Stimulated activated CD8-positive, alpha-beta memory T cell treated with anti-CD3 and anti-CD28 coated beads, Interleukin-12 subunit alpha, Interleukin-12 subunit beta, amount 100 ng/mL, for 1 hour (primary cell): ENCODE measurements at places on chromosomes 3 and 15.

DNA sequence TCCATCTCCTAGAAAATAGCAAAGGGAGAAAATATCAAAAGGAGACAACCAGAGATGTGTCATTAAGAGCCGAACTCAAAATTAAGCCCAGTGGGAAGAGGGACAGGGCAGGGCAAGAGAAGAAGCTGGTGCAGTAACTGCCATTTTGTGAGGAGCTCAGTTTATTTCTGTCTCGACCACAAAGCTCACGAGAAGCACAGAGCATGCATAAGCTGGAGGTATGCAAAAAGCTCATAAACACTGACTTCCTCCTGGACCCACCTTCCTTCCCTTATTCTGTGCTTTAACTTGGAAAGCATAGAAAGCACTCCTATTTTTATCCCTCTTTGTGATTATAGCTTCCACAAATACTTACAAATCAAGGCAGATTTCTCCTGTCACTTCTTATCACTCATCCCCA lies 81.3 kb downstream of the DGKG start:
- no peak for DNase-seq

DNA sequence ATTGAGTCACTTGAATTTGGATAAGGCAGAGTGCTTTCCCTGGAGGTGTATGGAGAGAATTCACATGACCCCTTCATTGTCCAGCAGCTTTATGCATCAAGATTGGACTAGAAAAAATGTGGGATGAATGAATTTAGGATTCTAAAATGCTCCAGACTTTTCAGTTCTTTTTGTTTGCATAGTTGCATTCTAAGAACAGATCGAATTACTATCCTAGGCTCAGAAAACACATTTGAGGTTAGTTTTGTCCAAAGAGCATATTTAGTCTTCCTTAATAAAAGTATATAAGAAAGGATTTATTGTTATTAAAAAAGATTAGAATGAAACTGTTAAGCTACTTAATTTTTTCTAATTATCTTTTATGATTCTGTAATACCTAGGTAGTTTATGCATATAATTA lies 127.4 kb downstream of the UBE2E2 start:
- DNase-seq = no peak

GRCh38 chr15:98855067-98855814 lies 152.4 kb downstream of the PGPEP1L start:
- no peak for DNase-seq

DNA sequence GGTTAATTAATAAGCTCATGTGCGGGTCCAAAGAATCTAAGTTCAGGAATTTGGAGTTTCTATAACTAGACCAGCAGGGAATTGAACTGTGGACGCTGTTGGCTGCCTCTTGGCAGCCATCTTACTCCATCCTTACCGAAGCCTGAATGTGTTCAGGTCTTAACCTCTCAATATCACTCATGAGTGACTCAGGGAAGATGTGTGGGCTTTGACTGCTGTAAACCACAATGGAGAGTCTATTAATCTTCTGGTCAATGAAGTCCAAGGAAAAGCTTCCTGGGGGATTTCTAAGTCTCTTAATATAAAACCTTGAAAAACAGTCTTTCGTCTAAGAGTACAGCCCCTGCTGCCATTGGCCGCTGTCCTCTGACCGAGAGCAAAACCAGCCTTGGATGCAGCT lies 46.7 kb upstream of the OXTR start:
- DNase-seq = no peak

DNA sequence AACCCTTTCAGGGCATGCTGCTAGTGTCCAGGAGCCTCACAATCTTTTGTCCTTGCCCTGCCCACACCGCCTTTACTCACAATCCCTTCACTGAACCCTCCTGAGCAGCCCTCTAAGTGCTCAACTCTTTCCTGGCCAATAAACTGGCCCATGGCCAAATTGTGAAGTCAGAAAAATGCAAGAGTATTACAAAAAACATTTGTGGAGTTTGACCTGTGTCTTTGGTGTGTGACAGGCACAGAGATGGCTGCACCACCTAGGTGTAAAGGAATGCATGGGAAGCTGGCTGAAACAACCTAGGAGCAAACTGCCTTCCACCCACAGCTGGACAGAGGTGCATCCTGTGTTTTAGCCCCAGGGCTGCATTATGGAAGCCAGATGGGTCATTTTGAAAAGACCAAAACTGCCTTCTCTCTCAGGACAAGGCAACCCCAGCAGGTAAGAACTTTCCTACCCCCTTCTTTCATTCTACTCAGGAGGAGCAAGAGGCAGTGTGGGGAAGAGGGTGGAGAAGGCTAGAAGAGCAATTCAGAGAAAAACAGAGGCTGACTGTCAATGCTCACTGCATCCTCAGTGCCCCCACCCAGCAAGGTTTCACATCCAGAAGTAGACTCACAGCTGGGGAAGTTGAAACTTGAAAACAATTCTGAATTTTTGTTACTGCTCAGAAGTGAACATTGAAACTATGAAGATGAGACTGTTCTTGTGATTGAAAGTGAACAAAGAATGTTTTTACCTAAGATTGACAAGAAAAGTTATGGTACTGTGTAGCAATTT lies 78.6 kb downstream of the TRIM42 start:
- no peak for DNase-seq

GRCh38 chr3:40200692-40201316 lies 108.7 kb upstream of the EIF1B start:
- no peak for DNase-seq

DNA sequence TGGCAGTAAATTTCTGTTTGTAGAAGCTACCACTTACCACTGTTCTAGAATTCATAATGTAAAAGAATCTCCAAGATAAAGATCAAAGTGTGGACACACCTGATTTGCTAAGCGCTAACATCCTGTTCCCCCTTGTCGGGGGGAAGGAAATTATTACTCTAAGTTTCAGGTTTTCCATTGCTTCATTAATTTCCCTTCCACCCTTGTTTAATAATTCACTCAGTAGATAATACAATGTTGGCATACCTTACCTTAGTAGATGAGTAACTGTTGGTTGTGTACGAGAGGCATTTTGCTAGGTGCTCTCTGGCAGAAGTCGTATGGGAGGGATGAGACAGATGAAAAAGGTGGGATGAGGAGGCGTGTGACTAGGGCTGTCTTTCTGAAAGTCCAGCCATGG lies 641.2 kb upstream of the ARRDC4 start:
- DNase-seq = no peak

- DNase-seq = no peak
Observed at GRCh38 chr15:101115786-101116680, 135.8 kb downstream of the CHSY1 start.

DNA sequence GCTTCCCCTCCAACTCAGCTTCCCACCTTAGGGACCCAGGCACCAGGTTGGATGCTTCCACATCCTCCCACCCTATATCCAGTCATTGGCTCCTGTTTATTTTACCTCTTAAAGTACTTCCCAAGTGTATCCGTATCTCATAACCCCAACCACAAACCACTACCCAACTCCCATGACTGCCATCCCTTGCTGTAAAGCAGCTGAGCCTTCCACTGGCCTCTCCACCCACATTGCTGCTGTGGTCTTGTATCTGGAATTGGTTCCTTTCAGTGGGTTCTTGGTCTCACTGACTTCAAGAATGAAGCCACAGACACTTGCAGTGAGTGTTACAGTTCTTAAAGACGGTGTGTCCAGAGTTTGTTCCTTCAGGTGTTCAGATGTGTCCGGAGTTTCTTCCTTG lies 79.8 kb upstream of the HRH1 start:
- DNase-seq = no peak

GRCh38 chr3:63095-63765 lies 133.3 kb upstream of the CHL1 start:
- no peak for DNase-seq

- DNase-seq = no peak
Observed at GRCh38 chr15:68821190-68821840, 620 bp upstream of the ANP32A start.

DNA sequence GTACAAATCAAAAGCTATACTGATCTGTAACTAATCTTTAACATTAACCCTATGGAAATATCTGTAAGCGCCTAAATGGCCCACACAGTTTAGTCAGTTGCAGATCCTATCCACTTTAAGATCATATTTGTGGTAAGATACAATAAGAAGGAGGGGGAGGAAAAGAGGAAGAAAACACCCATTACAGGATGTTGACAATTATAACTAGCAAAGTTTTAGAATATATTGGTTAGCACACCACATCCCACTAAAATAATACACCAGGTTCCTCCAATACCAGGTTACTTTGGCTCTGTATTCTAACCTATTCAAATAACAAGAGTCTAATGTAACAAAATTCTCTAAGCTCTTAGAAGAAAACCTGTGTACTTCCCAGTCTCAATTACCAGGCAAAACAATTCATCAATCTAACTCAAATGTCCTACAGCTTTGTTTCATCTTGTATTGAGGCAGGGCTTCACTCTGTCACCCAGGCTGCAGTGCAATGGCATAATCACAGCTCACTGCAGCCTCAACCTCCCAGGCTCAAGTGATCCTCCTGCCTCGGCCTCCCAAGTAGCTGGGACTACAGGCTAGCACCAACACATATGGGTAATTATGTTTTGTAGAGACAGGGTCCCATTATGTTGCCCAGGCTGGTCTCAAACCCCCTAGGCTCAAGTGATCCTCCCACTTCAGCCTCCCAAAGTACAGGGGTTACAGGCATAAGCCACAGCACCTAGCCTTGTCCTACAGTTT lies 4.2 kb downstream of the SLC4A7 start:
- no peak for DNase-seq

DNA sequence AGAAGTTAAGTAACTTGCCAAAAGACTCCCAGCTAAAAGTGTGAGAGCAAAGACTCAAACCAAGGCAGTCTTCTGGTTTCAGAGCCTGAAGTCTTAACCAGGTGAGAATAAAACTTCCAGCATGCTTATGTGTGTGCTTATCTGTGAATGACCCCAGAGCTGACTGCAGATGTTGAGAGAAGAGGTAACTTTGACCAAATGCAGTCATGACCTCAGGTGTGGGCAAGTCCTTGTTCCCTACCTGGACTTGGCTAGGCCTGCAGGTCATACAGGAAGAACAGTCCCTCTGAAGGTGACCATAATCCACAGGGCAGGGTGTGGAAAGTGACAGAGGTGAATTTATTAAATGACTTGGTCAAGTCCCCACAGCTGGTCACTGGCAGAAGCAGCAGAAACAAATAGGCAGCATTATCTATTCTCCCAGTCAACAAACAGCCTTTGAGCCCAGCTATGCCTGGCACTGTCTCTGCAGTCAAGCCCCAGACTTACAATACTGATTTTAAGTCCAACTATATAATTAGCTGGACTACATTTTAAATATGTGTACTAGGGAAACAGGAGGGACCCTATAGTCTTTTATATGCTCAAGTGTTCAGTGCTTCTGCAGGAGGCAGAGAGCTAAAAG lies 3.0 kb upstream of the CPEB1 start:
- DNase-seq = no peak

DNA sequence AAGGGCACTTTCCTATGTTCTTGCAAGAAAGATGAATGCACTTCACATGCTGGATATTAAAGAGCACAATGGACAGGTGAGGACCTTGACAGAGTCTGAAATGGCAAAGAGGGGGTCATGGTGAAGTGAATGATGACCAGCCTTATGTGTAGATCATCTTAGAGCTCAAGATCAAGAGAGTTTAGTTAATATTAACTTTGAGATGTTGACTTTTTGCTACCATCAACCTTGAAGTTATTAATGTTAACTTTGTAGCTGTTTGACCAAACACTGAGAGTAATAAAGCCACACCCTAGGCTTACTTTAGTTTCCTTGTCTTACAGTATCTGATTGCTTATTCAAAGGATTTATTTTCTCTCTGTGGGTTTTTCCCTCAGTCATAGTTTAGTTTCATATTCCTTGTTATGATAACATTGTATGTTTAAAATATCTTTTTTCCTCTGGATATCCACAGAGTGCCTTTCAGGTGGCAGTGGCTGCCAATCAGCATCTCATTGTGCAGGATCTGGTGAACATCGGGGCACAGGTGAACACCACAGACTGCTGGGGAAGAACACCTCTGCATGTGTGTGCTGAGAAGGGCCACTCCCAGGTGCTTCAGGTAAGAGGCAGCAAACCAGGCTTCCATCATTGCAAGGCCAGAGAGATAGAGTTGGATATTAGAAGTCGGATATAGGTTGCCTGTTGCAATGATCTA lies 5.4 kb downstream of the NFKBIZ start:
- DNase-seq = no peak

DNA sequence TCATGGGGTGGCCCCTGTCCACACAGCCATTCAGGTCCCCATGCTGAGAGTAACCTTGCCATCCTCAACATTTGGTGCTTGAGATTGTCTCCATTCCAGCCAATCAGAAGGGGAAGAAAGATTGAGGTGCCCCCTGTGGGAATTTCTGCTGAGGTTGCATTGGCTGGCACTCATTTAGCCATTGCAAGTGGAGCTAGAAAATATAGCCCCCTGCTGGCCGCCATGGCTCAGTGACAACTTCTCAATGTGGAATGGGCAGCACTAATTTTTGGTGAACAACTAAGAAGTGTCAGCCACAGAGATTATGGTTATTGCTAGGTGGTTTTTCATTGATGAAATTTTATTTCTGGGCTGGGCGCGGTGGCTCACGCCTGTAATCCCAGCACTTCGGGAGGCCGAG lies 22.0 kb downstream of the COL6A6 start:
- peak; percentile 1 for DNase-seq

DNA sequence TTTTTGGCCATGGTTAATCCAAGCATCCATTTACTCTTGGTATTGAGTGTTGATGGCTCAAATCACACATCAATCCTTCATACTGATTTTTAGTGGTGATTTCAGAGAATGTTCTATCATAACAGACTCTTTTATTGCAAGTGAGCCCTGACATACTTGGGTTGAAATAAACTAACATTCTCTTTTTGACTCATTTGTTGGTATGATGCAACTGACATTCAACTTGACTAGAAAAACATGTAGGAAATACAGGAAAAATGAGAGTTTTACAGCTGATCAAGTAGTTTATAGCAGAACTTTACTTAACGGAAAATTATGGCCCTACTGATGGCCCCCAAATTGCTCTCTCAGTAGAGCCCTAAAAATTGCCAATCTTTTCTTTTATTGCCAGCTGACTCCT lies 173.9 kb upstream of the CD96 start:
- DNase-seq = no peak

DNA sequence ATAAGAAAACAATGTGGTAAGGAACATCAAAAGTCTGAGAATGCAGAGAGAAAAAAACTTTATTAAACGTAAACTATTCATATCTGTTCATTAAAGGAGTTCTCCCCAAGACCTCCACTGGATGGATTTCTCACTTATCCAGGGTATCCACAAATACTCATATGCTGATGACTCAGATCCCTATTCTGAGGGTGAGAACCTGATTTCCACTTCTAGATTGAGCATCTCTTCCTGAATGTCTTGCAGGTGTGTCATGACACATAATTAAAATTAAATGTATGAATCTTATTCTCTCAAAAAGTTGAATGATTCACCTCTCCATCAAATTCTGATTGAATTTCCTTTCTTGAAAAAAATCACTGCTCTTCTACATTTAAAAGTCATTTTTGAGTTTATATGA lies 199.9 kb downstream of the MFSD1 start:
- no peak for DNase-seq

- no peak for DNase-seq
Observed at GRCh38 chr15:74178326-74179100, 5.0 kb downstream of the ISLR start.

- DNase-seq = no peak
Observed at GRCh38 chr3:197028728-197029510, 698 bp downstream of the MELTF start.

GRCh38 chr3:101413656-101414055 lies 93.3 kb upstream of the IMPG2 start:
- DNase-seq = no peak
